ENCODE measurements at places on chromosomes 5 and 9.

DNA sequence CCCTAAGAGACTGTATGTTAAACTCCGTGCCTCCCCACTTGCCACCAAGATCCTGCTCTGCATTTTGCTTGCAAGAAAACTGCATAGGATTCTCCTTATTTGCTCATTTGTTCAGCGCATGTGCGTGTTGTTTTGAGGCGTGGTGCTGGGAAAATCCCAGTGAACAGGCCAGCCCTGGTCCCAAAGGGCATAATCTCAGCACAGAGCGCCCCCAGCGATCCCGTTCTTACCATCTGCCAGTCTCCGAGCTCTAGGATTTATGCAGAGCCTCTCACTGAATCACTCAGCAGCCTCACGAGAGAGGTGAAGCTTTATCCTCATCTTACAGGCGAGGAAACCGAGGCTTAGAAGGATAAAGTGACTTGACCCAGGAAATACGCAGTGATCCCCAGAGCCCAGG is 11.5 kb downstream of the PRRX2 start:
- DNase-seq, result peak; percentile 56

GRCh38 chr9:131640438-131641137 is 95.3 kb downstream of the PRRT1B start:
- no peak for DNase-seq

DNA sequence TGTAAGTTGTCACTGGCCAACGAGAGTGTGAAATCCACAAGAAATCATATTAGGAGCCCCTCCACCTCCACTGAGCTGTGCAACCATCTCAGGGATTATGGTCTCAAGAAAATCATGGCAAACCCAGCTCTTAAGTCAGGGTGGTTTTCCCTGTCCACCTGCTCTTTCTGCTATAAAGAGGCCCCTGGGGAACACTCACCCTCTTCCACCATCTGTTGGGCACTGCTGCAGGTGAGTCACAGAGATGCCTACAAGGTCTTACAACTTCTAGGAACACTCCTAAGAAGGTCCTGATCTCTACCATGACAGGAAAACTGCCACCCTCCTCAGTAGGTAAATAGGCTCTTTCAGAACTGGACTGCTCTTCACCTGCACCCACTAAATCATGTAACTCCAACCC is 61.8 kb downstream of the DRD1 start:
- DNase-seq, result no peak

- DNase-seq, result no peak
These were observed 40.0 kb downstream of the GAS1 start for GRCh38 chr9:86907346-86907745.

GRCh38 chr5:172854451-172854871 is 20.4 kb downstream of the ERGIC1 start:
- no peak for DNase-seq

GRCh38 chr9:131666774-131667173 is 73.1 kb downstream of the RAPGEF1 start:
- DNase-seq, result no peak

GRCh38 chr9:97640325-97640724 is 6.7 kb downstream of the NCBP1 start:
- DNase-seq, result no peak
